T-helper 17 cell (primary cell): ENCODE measurements at places on chromosomes 5 and 9. TPM values are rescaled to one million over a fixed set of nuclear protein-coding genes. Genes with fewer than 3 reads are reported as not detected.

DNA sequence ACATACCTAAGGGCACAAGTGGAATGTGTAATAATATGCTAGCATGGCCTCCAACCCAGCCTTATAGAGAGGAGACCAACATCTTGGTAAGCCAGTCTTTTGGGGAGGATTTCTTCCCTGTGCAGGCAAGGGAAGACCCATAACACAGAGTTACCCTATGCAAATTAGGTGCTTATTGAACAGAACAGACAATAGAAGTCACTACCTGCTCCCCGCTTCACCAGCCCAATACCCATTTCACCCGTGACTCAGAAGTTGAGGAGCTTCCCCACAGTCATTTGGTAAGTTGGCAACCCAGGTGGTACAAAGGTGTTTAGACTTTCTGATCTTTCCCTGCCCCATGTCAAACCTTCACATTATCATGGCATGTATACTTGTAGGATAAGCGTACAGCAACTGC, 44.6 kb downstream of the AOPEP start:
- no peak for DNase-seq

- no peak for DNase-seq
Observed at GRCh38 chr5:154949781-154950180, 8.9 kb downstream of the MRPL22 start.

- DNase-seq, result no peak
Observed at GRCh38 chr9:105103776-105104175, 140.7 kb upstream of the SLC44A1 start.

DNA sequence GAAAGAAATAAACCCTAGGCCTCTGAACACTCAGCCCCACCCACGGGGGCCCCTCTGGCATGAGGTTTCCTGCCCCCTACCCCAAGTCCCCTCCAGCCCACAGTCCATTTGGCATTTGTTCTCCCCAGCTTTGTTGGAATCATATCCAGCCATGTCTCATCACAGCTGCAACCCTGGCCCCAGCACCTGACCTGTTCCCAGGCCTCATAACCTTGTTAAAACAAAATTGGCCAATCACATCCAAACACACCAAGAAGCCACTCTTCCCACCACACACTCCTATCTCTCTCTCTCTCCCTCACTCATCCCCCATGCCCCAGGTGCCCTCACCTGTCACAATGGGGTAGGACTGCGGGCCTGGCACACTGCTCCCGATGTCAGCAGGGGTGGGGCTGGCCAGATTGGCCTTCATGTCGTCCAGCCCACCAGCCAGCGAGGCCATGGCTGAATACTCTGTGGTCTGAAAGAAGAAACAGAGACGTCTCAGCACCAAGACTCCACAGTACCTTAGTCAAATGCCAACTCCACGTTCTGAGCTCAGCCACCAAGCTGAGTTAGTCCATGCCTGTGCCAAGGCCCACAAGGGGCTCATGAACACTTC, 110.9 kb downstream of the PAX5 start:
- DNase-seq, result no peak

DNA sequence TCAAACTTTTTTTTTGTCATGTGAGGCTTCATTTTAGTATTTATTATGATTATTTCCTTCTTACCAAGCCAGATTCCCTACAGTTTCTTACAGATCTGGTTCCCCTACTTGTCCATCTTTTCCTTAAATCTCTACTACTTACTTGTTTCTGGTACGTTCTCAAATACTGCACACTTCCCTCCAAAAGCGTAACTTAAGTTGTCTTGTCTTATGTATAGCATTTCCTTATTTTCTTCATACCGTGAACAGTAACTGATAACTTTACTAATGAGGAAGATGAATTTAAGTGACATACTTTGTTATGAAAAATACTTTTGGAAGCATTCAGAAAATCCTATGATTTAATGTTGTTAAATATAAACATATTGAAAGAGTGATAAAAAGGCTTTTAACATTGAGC, 67.3 kb downstream of the PARP8 start:
- no peak for DNase-seq

GRCh38 chr5:60417500-60418181, 282.3 kb downstream of the DEPDC1B start:
- no peak for DNase-seq

- DNase-seq, result no peak
Observed at GRCh38 chr5:944992-945685, 52.5 kb downstream of the TRIP13 start.

DNA sequence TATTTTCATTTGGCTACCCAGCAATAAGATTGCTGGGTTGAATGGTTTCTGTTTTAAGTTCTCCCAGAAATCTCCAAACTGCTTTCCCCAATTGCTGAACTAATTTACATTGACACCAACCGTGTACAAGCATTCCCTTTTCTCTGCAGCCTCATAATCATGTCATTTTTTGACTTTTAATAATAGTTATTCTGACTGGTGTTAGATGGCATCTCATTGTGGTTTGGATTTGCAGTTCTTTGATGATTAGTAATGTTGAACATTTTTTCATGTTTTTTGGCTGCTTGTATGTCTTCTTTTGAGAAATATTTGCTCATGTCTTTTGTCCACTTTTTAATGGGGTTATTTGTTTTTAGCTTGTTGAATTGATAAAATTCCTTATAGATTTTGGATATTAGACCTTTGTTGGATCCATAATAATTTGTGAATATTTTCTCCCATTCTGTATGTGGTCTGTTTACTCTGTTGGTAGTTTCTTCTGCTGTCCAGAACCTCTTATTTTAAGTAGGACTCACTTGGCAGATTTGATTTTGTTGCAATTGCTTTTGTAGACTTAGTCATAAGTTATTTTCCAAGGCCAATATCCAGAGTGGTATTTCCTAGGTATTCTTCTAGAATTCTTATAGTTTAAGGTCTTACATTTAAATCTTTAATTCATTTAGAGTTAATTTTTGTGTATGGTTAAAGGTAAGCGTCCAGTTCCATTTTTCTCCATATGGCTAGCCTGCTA, 793.7 kb downstream of the BRINP1 start:
- no peak for DNase-seq

DNA sequence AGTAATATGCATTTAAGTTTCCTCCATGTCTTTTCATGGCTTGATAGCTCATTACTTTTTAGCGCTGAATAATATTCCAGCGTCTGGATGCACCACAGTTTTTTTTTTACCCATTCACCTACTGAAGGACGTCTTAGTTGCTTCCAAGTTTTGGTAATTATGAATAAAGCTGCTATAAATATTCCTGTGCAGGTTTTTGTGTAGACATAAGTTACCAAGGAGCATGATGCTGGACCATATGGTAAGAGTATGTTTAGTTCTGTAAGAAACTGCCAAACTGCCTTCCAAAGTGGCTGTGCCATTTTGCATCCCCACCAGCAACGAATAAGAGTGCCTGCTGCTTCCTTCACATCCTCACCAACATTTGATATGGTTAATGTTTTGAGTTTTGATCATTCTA, 195.6 kb downstream of the PIK3R1 start:
- no peak for DNase-seq

DNA sequence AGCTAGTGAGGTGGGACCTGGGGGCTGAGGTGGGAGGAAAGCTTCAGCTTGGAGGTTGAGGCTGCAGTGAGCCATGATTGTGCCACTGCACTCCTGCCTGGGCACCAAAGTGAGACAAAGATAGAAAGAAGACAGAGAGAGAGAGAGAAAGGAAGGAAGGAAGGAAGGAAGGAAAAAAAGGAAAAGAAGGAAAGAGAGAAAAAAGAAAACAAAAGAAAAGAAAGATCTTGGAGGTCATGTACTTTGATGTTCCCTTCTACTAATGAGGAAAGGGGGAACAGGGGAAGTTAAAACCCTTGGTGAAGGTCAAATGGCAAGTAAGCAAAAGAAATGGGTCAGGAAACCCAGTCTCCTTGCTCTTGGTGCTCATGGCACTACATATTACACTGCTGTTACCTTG, 2.4 kb upstream of the RAI14 start:
- no peak for DNase-seq

DNA sequence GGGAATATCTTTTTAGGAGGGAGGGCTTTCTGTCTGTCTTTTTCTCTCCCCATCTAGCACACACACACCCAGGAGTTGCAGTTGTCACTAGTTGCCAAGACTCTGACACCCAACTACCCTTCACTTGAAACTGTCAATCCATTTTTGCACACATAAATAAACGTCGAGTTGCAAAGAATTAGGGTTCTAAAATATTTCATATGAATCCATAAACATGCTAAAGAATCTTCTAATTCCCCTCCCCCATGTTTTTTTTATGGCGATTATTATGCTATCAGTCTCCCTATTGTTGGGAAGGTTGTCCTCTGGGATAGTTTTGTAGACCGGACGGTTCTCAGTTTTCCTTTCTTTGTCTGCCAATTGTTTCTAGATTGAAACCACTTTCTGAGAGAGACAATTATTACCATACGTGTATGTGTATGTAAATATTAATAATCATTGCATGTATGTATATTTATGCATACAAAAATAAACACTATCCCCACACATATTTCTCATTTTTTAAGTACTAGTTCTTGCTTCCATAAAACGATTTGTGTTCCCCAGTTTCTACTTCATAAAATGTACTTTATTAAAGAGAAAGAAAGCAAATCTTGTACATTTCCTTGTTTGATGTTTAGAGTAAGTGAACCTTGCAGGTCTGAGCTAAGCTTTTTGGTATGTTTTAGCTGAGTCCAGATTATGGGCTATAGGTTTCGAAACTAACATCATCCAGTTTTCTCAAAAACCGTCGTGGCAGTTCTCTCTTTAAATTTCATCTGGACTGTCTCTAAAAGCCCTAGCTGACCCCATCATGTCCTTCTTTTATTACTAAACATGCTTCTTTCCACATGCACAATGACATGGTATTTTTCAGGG, 165.0 kb upstream of the MPDZ start:
- no peak for DNase-seq

GRCh38 chr5:10932426-10932825, 171.4 kb upstream of the DAP start:
- no peak for DNase-seq

DNA sequence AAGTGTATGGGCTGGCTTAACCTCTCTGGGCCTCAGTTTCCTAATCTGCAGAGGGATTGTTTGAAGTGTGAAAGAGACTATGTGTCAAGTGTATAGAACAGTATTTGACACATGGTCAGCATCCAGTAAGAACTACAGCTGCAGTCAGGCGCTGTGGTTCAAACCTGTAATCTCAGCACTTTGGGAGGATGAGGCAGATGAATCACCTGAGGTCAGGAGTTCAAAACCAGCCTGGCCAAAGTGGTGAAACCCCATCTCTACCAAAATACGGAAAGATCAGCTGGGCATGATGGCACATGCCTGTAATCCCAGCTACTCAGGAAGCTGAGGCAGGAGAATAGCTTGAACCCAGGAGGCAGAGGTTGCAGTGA, 31.9 kb upstream of the STING1 start:
- DNase-seq, result no peak

- DNase-seq, result no peak
Observed at GRCh38 chr5:11504065-11504885, 400.0 kb downstream of the CTNND2 start.

- DNase-seq, result no peak
Observed at GRCh38 chr5:1973391-1974013, 90.8 kb upstream of the IRX4 start.

GRCh38 chr9:119289740-119290433, 79.3 kb downstream of the BRINP1 start:
- DNase-seq, result no peak

DNA sequence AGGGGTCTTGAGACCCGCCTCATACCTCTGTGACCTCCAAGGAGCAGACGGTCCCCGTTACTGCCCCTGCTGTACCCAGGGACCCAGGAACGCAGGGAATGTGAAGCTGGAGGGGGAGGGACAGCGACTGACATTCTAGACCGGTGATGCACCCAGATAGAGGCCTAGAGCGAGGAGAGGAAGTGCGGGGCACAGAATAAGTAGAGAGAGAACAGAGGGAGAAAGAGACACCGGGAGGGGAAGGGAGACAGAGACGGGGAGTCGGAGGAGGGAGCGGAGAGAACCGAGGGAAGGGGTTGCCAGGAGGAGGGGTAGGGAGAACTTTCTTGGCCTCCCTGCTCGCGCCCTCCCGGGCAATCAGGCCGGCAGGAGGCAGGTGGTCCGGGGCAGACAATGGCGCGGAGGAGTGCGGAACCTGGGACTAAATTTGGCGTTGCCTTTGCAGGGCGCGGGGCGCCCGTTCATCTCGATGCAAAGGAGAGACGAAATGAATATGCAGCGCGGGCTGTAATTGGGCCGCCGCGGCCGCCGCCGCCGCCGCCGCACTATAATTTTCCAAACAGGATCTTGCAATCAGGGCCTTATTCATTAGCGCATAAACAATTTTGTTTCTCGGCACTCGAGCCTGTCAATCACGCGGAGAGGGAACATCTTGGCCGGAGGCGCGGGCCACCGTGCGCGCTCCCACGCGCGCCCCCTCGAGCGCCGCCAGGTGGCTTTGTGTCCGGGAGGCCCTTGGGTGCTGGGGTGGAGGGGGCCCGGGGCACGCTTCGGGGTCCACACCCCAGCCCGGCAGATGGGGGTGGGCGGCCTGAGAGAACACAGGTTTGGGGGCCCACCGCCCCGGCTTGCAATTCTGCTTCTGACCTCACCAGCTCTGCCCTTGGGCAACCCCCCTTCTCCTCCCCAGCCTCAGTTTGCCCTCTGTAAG, 33.0 kb downstream of the NDUFA8 start:
- no peak for DNase-seq

- no peak for DNase-seq
Observed at GRCh38 chr9:3758816-3759576, 233.2 kb upstream of the RFX3 start.

DNA sequence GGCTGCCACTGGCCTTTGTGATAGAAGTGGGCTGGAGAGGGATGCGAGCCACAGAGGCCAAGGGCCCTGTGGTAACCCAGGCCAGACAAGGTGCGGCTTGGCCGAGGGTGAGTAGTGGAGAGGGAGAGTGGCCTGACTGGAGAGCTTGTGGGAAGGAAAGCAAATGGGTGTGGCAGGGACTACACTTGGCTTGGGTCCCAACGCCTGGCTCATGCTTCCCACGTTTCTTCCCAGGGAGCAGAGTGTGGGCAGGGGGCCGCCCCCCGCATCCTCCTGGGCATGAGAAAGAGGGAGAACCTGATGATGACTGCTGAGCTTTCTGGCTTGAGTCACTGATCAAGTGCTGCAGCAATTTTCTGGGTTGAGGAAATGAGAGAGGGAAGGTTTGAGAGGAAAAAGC, 95.7 kb downstream of the ANKH start:
- no peak for DNase-seq

IL3 gene
- total RNA-seq, result not detected

CDH6 gene
- not detected for total RNA-seq

SLC28A3 gene
- total RNA-seq, result not detected

CSF2 gene
- total RNA-seq, result not detected

FOXD4 gene
- total RNA-seq, result not detected

PCDHGA9 gene
- not detected for total RNA-seq

FOXI1 gene
- not detected for total RNA-seq

CFAP90 gene
- total RNA-seq, result not detected

CDX1 gene
- total RNA-seq, result not detected

PCDHGA2 gene
- total RNA-seq, result not detected

FOXD4L3 gene
- not detected for total RNA-seq

WDR55 gene
- total RNA-seq, result 36.3 TPM

SLC6A7 gene
- not detected for total RNA-seq
